ENCODE measurements at places on chromosomes 6 and 20.
A peak's percentile ranks its signal among the peaks of the same experiment; 100 is the strongest.

DNA sequence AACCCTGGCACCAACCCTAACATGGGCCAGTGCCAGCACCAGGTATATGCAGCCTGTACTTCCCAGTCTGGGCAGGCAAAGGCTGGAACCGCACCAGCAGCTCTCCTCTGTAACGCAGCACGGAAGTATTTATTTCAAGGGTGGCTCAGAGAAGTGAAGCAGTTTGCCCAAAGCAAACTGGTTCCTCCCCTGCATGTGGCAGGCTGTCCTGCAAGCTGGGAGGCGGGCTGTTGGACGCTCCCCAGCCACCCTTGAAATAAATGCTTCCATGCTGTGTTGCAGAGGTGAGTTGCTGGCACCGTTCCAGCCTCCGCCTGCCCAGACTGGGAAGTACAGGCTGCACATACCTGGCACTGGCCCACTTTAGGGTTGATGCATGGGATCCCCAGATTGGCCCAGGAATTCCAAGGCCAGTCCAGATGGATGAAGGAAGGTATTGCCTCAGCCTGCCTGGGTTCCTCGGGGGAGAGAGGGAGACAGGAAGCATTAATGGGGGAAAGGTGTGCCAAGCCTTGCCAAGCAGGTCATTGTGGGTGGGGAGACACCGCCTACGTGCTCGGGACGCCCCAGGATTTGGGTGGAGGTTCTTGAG lies 49.8 kb downstream of the PPARD start:
- no peak for DNase-seq

DNA sequence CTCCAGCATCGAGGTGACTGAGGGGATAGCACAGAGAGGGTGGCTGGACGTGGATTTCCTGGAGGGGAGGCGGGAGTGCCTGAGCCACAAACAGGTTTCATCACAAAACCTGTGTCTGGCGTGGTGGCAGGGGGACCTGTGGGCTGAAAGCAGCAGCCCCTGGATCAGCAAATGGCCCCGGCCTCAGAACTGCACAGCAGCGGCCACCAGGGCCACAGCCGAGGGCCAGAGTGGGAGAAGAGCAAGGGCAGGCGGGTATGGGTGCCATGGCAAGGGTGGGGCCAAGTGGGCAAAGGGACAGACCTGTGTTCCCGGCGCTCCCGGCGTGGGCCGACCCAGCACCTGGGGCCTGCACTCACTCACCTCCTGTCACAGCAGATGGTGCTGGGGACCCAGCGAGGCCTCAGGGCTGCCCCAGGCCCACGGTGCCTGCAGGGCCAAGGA lies 19.0 kb downstream of the NTSR1 start:
- peak; percentile 40 for DNase-seq

DNA sequence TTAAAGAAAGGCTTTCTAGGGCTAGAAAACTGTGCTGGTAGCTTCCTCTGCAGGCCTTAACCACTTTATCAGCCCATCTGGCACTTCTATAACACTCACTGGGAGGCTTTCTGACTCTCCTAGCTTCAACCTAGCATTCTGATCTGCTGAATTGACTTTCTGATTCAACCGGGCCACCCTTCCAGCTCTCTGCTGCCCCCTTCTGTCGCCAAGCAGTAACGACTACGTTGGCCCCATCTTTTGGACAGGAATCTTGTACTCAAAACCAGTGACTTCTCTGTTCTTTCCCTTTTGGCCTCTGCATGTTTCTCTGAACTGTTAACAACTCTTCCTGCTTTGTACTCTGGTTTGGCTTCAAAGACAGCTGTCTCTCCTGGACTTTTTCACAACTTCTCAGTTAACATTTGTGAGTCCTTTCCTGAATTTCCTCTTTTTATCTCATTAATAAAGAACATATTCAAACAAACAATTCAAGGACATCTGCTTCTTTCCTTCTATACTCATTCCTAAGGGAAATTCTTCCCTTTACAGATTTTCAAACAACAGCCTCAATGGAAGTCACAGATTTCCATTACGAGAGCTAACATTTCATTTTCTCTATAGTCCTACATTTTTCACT lies 43.9 kb upstream of the FAM135A start:
- peak; percentile 74 for DNase-seq

GRCh38 chr6:20833881-20834515 lies 299.7 kb downstream of the CDKAL1 start:
- DNase-seq, result no peak

GRCh38 chr6:138182939-138183789 lies 21.4 kb downstream of the ARFGEF3 start:
- no peak for DNase-seq

DNA sequence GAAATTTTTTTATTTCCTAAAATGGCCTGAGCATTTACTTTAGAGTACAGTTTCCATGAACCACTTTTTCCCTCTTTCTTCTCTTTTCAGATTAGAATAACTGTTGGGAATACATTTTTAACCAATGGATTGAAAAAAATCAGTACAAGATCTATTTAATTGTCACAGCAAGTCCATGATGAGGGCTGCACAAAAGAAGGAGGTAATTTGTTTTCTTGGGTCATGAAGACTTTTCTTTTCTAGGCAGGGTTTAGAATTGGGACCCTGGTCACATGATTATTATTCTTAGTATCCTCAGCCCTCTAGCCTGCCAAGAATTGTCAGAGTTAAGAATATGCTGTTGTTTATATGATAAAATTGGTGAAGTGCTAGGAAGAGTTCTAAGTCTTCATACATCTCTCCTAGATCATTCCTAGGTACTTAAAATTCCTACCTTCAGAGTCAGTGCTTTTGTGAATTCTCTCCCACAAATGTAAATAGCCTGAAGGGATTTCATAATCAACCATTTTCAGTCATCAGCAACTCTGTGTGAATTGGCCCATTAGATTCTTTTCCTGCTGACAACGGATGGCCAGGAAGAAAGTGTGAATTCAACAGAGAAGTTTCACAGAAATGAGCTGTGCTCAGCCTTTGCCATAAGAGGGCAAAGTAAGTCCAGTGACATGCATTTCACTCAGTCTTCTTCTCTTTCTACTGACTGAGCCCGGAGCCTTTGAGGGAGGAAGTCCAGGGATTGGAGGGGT lies 32.4 kb upstream of the TPBG start:
- peak; percentile 7 for DNase-seq

DNA sequence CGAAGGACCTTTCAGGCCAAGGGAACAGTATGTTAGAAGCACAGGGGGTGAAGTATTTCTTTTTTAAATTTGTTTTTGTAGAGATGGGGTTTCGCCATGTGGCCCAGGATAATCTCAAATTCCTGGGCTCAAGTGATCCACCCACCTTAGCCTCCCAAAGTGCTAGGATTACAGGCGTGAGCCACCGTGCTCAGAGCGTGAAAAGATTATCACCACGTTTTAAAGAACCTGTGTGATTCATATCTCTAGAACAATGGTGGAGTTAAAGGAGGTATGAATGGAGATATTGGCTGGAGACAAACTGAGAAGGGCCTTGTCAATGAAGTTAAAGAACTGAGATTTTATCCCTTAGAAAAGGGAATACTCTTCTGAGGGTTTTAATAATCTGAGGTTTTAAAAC lies 9.7 kb downstream of the ASF1A start:
- DNase-seq, result no peak

- no peak for DNase-seq
Measured at GRCh38 chr20:46562009-46562372, 11.5 kb upstream of the OCSTAMP start.

DNA sequence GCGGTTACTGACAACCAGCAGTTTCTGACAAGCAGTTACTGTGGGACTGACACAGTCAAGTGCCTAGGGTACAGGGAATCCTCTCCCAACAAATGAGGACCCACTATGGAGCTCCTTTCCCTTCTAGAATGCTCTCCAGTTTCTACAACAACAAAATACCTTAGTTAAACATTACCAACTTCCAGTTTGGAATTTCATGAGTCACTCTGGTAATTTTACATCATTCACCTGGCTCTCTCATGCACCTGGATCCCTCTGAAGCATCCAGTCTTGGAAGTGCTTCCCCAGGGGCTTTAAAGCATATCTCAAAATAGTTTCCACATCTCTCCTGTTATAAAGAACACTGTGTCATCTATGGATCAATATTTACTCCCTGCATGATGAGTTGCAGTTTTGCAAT lies 286.7 kb upstream of the SPTLC3 start:
- DNase-seq, result no peak

GRCh38 chr6:106513808-106514582 lies 115.3 kb downstream of the RTN4IP1 start:
- DNase-seq, result peak; percentile 59

DNA sequence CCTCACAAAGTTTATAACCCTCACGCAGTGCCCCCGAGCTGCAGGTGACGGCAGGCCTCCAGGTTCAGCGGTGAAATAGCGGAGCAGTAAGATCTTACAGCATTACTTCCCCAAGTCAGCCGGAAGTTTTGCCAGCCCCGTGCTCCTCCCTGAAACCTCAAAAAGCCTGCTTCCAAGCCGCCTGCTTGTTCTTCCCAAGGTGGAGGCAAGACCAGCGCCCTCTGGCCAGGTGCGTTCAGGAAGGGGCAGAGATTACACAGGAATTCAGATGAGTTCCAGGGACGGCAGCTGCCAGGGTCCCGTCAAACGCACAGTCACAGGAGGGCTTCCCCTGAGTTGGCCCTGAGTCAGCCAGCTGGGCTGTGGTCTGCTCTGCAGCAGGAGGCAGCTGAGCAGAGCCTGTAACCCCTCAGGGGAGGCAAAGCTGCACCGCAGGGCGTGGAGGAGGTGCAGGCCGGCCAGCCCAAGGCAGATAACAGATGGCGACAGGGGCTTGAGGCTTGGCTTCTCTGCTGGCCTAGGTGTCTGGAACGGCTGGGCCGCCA lies 124.1 kb upstream of the RPS6KA2 start:
- peak; percentile 96 for DNase-seq

- DNase-seq, result no peak
Measured at GRCh38 chr6:149896491-149896890, 1.4 kb downstream of the RAET1E start.

- DNase-seq, result no peak
Measured at GRCh38 chr20:40294175-40294574, 394.9 kb downstream of the MAFB start.

GRCh38 chr6:126383203-126383602 lies 43.3 kb downstream of the CENPW start:
- DNase-seq, result no peak

GRCh38 chr20:4014031-4014474 lies 1.3 kb downstream of the RNF24 start:
- peak; percentile 91 for DNase-seq

DNA sequence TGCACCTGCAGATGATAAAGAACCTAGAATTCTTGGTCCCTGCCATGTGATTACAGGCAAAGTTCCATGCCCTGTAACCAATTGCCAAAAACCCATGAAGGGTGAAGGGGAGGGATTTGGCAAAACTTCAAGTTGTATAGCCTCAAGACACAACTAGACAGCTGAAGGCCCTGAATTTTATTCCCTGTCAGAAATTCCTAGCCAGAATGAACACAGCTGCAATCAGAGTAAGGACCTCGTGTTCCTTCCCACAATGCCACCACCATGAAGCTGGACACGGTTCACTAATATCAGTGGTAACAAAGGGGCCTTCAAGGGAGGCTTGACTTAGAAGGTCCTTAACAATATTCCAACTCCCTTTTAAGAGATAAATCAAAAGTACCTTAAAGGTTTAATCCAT lies 22.5 kb upstream of the IRAK1BP1 start:
- no peak for DNase-seq

GRCh38 chr20:21021472-21021790 lies 84.7 kb downstream of the LINC00237 start:
- no peak for DNase-seq

DNA sequence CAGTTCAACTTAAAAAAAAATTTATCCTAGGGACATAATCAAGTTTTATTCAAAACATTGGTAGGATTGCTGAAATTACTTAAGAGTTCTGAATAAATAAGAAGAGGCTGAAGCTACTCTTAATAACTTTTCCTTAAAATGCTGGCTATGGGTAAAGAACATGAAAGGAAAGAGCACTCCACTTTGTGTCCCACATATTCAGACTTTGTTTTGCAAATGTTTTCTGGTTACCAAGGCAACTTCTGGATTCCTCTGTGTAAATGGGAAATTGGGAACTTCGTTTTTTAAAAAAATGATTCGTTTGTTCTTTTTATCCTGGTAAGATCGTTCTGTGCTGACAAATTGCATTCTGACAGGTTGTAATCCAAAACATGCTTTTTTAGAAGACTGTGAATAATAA lies 115.0 kb downstream of the KIF6 start:
- DNase-seq, result no peak

GRCh38 chr6:159170999-159171712 lies 2.0 kb downstream of the FNDC1 start:
- no peak for DNase-seq

- DNase-seq, result no peak
Measured at GRCh38 chr6:148517470-148517869, 174.8 kb downstream of the SASH1 start.

- no peak for DNase-seq
Measured at GRCh38 chr6:24440897-24441598, 38.3 kb downstream of the MRS2 start.

DNA sequence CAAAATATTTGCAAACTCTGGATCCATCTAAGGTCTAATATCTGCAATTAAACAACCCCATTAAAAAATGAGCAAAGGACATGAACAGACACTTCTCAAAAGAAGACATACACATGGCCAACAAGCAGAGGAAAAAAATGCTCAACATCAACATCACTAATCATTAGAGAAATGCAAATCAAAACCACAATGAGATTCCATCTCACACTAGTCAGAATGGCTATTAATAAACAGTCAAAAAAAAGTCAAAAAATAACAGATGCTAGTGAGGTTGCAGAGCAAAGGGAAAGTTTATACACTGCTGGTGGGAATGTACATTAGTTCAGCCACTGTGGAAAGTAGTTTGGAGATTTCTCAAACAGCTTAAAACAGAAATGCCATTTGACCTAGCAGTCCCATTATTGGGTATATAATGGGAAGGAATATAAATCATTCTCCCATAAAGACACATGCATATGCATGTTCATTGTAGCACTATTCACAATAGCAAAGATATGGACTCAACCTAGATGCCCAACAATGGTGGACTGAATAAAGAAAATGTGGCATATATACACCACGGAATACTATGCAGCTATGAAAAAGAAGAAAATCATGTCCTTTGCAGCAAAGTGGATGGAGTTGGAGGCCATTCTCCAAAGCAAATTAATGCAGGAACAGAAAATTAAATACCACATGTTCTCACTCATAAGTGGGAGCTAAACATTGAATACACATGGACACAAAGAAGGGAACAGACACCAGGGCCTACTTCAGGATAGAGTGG lies 9.1 kb downstream of the ZNFX1 start:
- DNase-seq, result no peak

- DNase-seq, result no peak
Measured at GRCh38 chr20:63456429-63457284, 15.8 kb downstream of the KCNQ2 start.

GRCh38 chr20:43988867-43989266 lies 74.2 kb downstream of the TOX2 start:
- DNase-seq, result no peak

- DNase-seq, result no peak
Measured at GRCh38 chr6:22546236-22546635, 23.1 kb upstream of the HDGFL1 start.

Data from NB4 (cell line).